ENCODE measurements at places on chromosomes 7 and 10.

- no peak for DNase-seq
Observed at GRCh38 chr10:115063701-115064658, 29.2 kb upstream of the ATRNL1 start.

GRCh38 chr7:121572615-121573014 lies 176.5 kb upstream of the FAM3C start:
- no peak for DNase-seq

DNA sequence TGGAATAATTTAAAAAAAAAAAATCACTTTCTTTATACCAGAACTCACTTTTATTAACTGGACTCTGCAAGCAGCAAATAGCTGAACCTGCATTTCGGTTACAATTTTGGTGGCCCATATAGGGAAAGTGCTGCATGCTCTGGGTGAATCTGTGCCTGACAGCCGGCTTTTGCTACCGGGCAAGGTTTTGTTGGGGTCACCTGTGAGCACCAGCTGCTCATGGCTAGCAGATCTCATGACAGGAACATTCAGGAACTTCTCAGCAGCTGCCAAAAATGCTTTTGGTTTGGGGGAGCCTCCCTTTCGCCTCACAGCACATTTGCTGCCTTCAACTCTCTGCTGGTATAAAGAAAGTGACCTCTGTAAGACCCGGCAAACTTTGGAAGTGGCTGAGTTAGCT lies 13.2 kb upstream of the CREB3L2 start:
- DNase-seq, result no peak

- DNase-seq, result no peak
Observed at GRCh38 chr7:36966636-36967035, 242.3 kb upstream of the AOAH start.

- no peak for DNase-seq
Observed at GRCh38 chr7:17951742-17952254, 11.5 kb upstream of the SNX13 start.

DNA sequence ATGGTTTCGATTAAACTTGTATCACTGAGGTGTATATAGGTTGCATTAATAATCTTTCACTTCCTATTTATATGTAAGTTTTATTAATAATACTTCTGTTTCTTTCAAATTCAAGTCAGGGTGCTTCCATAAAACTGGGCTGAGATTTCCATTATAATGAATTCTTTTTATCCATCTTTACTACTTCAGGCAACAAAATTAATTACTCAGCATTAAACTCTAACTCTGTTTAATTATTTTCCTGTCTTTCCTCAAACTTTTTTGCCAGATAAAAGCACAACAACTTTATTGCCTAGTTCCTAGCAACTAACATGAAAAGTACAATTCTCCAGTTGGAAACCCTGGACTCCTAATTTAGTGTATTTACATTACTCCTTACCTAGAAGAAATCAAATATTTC lies 3.0 kb upstream of the MINDY3 start:
- DNase-seq, result no peak

GRCh38 chr7:103928581-103928980 lies 60.9 kb downstream of the RELN start:
- no peak for DNase-seq

DNA sequence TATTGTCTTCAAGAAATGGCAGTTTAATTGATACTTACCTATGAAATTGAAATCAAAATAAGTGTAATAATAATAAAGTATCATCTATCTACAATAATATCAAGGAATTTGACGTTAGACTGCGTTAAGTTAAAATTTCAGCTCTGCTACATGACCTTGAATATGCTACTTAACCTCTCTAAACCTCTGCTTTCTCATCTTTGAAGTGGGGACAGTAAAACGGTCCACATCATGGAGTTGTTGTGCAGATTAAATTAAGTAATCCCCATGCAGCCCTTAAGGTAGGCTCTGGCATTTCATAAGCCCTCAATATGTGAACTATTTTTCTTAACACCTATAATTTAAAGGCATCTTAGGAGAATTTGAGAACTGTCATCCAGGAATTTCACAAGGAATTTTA lies 252.4 kb upstream of the PHF14 start:
- DNase-seq, result no peak

DNA sequence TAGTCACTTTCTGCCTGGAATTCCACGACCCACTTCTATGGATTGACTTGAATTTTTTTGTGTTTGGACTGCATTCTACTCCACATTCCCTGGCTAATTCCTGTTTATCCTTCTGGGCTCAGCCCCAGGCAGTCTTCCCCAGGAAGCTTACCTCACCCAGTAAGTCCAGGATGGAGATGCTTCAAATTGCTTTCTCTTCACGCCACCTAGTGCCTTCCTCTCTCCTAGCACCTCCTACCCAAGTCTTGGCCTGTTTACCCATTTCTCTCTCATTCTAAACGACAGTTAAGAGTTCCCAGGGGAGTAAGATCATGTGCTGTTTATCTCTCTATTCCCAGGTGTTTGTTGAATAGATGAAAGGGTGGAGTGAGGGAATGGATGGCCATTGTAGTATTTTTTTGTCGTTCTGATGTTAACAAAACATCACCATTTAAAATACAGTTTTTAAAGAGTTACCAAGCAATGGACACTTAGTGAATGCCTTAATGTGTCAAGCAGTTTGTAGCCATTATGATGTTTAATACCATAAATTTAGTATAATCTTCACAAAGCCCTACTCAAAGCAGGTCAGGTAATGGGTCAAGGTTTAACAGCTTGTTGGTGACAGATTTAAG lies 45.5 kb upstream of the TARP start:
- DNase-seq, result peak; percentile 49

GRCh38 chr7:134298902-134299683 lies 17.6 kb downstream of the SLC35B4 start:
- DNase-seq, result no peak

DNA sequence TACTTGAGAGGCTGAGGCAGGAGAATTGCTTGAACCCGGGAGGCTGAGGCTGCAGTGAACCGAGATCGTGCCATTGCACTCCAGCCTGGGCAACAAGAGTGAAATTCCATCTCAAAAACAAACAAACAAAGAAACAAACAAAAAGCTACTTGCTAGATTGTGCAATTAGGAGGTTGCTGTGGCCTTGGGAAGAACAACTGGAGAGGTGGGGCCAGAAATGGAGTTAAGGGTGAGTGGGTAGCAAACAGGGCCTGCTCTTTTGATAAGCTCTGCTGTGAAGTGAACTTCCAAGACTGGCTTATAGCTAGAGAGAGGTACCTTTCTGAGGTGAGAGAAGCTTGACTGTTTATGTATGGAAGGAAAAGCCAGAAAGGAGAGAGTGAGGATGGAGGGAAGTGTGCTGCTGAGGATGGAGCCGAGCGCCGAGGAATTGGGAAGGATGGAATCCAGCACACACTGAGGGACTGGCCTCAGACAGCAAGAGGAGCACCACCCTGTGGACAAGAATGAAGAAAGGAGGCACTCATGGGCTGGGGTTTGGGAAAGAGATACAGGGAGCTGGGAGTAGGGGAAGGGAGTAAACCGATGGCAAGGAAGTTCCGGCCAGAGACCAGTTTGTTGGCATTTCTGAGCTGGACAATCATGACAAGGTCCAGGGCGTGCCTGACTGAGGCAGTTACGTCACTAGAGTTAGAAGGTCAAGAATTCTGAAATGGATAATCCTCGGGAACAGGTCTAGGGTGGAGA lies 7.0 kb upstream of the RPEL1 start:
- DNase-seq, result no peak

DNA sequence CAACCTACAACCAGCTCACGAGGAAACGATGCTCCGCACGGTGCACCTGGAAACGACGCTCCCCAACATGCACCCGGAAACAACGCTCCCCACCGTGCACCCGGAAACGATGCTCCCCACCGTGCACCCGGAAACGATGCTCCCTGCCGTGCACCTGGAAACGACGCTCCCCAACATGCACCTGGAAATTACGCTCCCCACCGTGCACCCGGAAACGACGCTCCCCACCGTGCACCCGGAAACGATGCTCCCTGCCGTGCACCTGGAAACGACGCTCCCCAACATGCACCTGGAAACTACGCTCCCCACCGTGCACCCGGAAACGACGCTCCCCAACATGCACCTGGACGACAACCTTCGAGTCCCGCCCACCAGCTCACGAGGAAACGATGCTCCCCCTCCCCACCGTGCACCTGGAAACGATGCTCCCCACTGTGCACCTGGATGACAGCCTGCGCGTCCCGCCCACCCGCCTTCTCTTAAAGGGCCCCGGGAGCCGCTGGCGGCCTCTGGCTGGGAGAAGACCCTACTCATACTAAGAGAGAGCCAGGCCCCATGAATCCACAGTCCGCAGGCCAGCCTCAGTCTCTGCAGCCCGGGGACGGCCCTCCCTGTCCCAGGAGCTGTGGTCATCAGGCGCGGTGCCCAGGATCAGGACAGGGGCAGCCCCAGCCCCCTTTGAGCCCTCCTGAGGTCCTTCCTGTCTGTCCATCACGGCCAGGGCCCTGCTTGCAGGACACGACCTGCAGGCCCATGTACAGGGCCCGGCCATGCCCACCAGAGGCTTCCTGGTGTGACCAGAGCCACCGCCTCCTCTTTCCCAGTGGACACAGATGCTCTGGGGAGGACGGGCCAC lies 98.3 kb downstream of the PDGFA start:
- DNase-seq, result no peak

DNA sequence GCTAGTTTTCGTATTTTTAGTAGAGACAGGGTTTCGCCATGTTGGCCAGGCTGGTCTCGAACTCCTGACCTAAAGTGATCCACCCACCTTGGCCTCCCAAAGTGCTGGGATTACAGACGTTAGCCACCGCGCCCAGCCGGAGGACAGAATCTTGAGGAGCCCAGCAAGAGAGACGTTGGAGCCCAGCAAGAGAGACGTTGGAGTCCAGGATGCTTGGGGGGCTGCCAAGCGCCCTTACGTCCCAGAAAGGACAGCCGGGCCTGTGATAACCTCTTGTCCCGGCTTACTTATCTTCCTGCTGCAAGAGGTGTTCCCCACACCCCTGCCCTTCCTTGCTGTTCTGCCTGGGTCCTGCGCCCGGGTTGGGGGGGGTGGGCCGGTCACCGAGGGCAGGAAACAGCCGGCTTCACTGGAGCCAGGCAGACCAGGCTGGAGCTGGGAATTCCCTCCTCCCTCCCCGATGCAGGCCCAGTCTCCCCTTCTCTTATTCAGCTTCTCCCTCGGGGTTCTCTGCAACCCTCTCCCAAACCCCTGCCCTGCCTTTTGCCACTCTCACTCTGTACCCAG lies 1.9 kb upstream of the EPHB4 start:
- peak; percentile 47 for DNase-seq

GRCh38 chr10:75772153-75772887 lies 340.9 kb downstream of the LRMDA start:
- DNase-seq, result peak; percentile 72

DNA sequence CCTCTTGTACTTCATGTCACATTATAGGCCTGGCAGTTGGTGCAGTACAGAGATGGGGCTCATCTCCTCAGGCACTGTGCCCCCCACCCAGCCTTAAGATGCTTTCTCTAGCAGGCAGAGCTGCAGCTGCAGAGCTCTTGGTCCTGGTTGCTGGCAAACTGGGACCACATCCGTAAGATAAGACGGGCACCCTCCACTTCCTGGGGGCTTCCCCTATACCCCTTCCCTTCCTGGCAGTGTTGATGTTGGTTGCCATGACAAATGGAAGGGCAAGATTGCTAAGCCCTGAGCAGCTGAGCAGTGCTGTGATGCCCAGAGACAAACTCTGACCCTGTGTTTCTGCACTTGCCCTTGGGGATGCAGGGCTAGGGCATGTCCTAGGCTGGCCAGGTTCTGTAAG lies 103.4 kb upstream of the ANLN start:
- DNase-seq, result no peak

GRCh38 chr10:132990684-132991545 lies 48.5 kb upstream of the CFAP46 start:
- DNase-seq, result no peak

GRCh38 chr7:41579961-41580935 lies 122.6 kb downstream of the INHBA start:
- DNase-seq, result no peak

GRCh38 chr7:143279186-143280098 lies 5.3 kb upstream of the TMEM139 start:
- peak; percentile 77 for DNase-seq

DNA sequence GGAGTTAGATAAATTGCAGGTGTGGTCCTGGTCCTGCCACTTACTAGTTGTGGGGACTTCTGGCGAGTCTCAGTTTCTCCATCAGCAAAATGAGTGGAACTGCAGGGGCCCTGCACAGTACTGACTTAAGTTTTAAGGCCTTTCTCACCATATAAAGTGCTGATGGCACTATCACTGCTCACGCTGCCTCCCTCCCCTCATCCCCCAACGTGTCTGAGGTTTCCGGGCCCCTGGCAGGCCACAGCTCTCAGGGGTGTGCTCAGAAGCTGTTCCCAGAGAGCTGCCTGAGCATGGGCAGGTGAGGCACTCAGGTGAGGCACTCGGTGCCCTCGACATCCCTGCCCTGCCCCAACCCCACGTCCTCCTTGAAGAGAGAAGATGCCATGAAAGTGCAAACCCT lies 74.2 kb downstream of the VOPP1 start:
- no peak for DNase-seq

GRCh38 chr10:104109908-104110662 lies 11.9 kb upstream of the SFR1 start:
- no peak for DNase-seq

GRCh38 chr10:31071232-31072005 lies 39.8 kb upstream of the ZNF438 start:
- DNase-seq, result no peak

GRCh38 chr7:91752102-91752501 lies 128.4 kb downstream of the MTERF1 start:
- DNase-seq, result no peak

DNA sequence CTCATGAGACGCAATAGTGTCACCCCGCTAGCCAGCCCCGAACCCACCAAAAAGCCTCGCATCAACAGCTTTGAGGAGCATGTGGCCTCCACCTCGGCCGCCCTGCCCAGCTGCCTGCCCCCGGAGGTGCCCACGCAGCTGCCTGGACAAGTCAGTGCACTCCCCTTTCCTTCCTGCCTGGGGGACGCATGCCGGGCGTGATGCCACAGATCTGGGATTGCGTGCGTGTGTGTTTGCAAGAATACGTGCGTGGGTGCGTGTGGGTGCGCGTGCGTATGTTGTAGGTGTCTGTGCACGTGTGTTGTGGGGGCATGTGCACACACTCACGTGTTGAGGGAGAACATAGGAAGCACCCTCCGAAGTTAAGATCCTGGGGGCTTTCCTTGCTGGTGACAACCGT lies 23.5 kb downstream of the PFKFB3 start:
- DNase-seq, result no peak

DNA sequence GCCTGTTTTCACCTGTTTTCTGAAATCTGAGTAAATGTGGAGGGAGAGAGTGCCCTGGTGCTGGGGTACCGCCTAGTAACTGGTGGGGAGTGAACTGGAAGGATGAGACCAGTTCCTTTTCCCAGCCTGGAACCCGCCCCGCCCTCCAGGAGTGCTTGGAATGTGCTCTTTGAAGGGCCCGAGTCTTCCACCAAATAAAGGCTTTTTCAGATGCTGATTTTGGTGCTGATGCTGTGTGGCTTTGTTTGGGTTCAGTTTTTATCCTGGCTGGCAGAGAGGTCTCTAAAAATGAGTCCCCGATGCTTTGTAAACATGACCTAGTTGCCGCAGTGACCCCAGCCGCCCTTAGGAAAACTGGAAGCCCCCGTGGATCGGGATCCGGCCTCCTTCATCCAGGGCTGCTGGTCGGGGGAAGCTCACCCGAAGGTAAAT lies 25.9 kb downstream of the FOXK1 start:
- DNase-seq, result no peak
